Glomerular endothelial cell (primary cell): ENCODE measurements at places on chromosomes 12 and 14.

GRCh38 chr14:101026341-101026740, 122.8 kb upstream of the RTL1 start:
- DNase-seq = no peak

GRCh38 chr12:21073822-21074460, 57.1 kb upstream of the SLCO1B1 start:
- no peak for DNase-seq

DNA sequence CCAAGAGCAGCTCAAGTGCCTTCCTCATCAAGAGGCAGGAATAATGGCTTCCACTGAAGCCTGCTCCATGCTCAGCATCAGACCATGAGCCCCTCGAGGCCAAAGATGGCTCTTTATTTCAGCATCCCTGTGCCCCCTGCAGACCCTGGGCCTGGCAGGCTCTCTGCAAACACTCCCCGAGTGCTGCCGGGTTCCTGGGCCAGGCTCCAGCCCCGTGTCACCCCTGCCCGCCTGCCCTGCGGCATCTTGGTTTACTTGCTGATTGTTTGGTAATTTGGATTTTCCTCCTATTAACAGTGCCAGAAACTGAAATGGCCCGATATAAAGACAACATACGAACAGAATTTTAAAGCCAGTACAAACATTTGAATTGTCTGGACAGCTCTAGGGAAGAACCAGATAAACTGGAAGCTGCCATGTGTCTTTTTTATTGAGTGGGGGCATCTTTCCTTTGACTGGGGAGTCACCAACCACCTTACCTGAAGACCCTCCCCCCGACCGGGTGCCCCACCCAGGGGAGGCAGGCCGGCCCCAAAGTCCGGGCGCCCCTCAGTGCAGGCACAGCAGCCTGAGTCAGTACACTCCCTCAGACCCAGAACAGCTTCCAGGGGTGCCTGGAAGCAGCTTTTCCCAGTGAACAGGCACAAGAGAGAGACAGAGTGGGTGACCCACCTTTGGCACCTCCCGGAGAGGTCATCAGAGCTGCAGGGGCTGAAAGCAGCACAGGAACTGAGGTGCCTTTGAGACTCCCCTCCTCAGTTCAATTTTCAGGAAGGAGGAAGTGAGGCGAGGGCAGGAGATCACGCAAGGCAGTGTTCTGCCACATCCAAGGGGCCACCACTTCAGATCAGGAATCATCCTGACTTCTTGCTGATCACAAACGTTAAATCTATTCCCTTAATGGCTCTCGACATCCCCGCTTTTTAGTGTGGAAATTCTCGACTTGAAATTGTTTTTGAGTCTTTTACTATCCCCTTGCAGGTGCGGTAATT, 30.6 kb downstream of the ITPK1 start:
- no peak for DNase-seq

- DNase-seq = no peak
Observed at GRCh38 chr14:77120771-77121743, 20.5 kb downstream of the ZDHHC22 start.

- no peak for DNase-seq
Observed at GRCh38 chr12:51521554-51522276, 69.3 kb upstream of the SCN8A start.

DNA sequence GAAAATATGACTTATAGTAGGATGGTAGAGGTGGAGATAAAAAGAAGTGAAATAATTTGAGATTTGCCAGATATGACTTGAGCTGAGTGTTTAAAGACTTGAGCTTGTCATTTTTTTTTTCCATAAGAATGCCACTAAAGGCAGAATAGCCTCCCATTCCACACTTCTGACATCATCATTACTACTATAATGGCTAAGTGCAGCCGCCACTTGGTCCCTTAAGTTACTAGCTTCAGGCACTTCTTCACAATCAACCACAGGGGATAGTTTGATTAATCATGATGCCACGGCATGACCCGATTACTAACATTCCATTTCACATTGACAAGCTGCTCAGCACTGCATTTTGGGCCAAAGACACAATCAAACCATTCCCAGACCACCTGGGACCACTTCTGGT, 127.9 kb downstream of the EFCAB11 start:
- DNase-seq = no peak

DNA sequence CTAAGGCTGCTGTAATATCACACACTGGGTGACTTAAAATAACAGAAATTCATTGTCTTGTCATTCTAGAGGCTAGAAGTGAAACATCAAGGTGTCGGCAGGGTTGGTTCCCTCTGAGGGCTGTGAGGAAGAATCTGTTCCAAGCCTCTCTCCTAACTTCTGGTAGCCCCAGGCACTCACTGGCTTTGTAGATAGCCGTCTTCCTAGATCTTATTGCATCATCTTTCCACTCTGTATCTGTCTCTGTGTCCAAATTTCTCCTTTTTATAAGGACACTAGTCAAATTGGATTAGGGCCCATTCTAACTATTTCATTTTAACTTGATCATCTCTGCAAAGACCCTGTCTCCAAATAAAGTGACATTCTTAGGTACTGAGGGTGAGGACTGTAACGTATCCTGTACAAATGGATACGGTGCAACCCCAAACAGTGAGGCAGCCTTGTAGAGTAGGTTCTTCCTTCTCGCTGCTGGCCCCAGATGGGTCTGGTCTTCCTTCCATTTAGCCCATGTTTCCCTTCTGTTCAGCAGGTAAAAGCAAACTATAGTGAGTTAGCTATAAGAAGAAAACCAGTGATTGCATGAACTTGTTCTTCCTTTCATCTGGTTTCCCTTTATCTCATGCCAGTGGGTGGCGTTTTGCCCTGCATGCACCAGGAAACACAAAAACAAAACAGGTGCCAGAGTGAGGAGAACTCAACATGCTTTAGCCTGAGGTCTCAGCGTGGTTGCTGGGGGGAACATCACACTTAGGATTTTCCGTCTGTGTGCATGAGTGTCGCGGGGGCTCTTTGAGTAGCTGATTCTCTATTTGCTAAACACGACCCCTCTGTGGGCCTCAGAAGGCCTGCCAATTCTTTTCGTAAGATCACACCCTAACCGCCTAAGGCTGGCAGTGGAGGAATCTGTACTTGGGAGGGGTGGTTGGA, 19.5 kb downstream of the TTC9 start:
- DNase-seq = no peak

GRCh38 chr14:75723716-75724115, 62.7 kb downstream of the TTLL5 start:
- DNase-seq = no peak

DNA sequence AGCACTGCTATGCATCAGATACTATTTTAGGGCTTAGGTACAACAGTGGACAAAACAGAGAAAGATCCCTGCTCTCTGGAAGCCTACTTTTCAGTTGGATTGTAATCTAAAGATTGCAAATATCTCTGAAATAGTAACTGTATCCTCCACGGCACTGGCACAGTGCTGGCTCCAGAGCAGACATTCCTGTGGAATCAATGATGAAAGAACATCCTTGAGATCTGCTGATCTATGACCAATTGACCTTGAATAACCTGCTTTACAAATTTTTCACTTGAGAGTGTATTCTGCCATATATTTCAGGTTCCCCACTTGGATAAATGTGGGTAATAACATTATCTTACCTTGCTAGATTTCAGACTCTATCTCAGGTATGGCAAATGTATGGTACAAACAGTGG, 3.2 kb downstream of the STAB2 start:
- DNase-seq = no peak

GRCh38 chr14:60573943-60574495, 65.1 kb downstream of the SIX6 start:
- no peak for DNase-seq

GRCh38 chr12:92216092-92216491, 70.4 kb upstream of the BTG1 start:
- DNase-seq = peak; percentile 68
